HFF-Myc (cell line): ENCODE measurements at places on chromosomes 7 and 10.

- no peak for DNase-seq
Observed at GRCh38 chr10:113879691-113880090, 25.2 kb downstream of the NHLRC2 start.

DNA sequence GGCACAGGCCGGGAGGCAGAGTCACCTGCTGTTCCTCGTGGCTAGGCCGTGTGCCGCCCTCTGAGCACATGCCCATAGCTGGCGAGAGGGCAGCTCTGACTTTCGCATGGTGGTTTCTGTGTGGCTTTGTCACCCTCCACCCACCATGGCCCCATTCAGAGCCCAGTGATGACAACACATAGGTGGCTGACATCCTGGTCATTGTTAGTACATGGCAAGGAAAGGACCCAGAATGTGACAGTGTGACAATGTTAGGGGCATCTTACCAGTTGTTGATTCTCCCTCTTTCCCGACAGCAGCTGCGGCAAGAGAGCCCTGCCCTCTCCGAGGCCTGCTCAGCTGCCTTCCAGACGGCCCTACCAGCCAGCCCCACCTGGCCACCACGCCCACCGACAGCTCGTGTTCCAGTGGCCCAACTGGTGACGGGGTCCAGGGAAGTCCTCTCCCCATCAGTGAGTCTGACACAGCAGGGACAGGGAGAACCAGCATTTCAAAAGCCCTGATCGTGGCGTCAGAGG lies 52.2 kb downstream of the ZNF467 start:
- DNase-seq: no peak

DNA sequence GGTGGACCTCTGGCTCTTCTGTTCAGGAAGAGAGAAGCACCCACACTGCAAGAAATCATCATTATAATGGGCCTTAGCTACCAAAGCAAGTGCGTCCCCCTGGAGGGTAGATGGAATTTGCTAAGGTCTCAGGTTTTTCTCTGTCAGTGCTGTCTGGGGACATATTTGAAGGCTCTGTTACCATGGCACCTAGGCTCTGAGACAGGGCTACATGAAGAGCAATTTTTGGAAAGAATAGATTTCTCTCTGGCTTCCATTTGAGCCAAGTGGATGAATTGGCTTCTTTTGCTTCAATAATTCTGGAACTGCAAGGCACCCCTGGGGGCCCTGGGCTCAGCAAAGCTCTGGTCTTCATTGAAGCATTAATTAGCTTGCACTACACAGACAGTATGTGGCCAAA lies 349.1 kb upstream of the GALNT17 start:
- DNase-seq: no peak

DNA sequence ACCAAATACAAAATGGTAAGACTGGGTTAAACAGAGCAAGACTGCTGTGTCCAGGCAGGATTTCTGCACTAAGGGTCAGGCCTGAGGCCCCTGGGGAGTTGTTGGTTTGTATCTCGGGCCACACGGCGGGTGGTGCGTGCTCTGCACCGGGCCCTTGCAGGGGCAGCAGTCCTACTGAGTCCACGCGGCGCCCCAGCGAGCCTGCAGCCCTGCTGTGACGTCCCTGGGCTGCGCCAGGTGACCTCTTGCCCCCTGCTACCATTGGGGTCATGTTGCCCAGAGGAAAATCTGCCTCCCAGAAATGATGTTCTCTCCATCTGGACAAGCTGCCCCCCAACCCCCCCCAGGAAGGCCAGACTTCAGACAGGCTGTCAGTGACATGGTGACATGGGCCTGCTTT lies 281.5 kb downstream of the CELF2 start:
- DNase-seq: no peak

- no peak for DNase-seq
Observed at GRCh38 chr7:128019288-128019687, 11.9 kb downstream of the LRRC4 start.
